ENCODE measurements at places on chromosomes 6 and 20.
A peak's percentile ranks its signal among the peaks of the same experiment; 100 is the strongest.

GRCh38 chr20:63183422-63184146 is 32.3 kb downstream of the YTHDF1 start:
- DNase-seq, result peak; percentile 80

- peak; percentile 33 for DNase-seq
Measured at GRCh38 chr6:36546308-36546919, 865 bp downstream of the STK38 start.

- DNase-seq, result no peak
Measured at GRCh38 chr20:35088231-35089145, 4.1 kb downstream of the TRPC4AP start.

DNA sequence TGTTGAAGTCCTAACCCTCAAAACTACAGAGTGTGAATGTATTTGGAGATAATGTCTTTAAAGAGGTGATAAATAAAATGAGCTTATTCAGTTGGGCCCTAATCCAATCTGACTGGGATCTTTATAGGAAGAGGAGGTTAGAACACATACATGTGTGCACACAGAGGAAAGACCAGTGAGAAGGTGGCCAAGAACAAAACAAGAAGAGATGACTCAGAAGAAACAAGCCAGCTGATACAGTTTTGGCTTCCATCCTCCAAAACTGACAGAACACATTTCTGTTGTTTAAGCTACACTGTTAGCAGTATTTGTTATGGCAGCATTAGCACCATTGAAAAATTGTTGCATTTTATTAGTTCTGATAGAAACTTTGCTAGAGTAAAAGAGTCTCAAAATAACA is 609.3 kb upstream of the IMPG1 start:
- no peak for DNase-seq

- DNase-seq, result no peak
Measured at GRCh38 chr6:100138346-100139022, 144.5 kb upstream of the MCHR2 start.

DNA sequence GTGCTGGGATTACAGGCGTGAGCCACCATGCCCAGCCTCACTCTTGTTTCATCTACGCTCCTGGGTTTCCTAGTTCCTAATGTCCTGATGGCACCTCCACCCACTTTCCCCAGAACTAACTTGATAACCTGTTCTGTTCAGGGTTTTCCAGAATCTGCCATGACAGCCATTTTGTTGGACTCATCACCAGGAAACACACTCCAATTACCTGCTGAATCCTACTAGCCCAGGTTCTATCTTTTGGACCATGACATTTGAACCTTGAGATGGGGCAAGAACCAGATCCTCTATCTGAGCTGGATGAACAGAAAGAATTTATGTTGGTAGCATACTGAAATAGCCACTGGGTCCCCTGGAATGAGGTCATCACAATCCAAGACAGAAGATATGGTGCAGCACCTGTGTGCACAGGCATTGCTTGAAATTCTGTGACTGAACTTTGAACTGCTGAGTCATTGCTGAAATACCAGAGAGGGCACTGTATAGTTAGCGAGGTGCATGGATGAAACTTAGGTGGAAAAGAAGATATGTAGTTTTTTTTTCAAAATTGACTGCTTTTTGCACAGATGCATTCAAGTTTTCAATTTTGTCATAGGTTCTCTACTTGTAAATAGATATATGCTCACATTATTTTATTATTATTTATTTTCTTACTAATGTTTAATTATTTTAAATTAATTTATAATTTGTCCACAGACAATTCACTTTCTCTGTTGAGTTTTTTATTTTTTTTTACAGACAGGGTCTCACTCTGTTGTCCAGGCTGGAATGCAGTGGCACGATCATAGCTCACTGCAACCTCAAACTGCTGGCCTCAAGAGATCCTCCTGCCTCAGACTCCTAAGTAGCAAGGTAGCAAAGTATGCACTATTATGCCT is 42.8 kb upstream of the TASP1 start:
- DNase-seq, result no peak

DNA sequence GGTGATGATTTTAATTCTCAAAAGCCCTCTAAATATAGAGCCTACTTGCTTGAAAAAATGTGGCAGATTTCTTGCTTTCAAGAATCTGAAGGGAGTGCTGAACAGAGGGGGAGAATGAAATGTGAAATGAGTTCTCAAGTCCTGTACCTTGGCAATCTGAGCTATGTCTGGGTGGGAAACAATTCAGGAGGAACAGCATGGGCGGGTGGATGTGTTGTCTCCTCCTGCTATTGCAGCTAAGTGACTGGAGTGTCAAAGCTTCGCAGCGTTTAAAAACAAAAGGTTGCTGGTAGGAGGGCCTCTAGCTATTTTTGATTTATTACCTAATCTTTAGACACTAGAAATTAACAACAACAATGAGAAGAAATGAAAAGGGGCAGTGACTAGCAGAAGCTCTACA is 102.5 kb upstream of the ARG1 start:
- DNase-seq, result no peak

DNA sequence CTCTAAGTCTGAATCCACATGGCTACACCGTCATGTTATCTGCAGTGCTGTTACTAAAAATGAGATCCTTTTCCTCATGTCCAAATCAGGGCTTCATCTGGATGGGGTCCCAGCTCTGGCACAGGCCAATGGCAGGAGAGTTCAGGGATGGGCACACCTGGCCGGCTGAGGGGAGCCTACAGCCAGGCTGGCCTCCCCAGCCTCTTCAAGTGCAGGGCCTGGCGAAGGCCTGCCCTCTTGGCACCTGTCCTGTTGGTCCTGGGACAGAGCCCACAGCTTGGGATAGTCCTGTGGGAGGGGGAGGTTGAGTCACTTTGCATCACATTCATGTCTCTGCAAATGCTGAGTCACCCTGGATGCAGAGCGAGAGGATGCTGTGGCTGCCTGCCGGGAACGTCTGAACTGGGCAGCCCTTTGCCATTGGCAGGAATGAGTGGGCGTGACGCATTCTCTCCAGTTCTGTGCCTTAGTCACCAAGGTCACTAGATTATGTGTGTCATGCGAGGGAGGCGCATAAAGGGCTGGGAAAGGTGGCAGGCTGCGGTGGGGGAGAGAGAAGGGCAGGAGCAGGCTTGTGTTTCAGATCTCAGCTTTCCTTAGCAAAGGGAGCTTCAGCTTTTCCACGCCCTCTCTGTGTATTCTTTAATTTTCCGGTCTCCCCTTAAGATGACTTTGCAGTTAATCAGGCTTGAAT is 223.2 kb upstream of the ECI2 start:
- DNase-seq, result peak; percentile 59

GRCh38 chr6:37745748-37746147 is 48.1 kb upstream of the MDGA1 start:
- DNase-seq, result no peak

DNA sequence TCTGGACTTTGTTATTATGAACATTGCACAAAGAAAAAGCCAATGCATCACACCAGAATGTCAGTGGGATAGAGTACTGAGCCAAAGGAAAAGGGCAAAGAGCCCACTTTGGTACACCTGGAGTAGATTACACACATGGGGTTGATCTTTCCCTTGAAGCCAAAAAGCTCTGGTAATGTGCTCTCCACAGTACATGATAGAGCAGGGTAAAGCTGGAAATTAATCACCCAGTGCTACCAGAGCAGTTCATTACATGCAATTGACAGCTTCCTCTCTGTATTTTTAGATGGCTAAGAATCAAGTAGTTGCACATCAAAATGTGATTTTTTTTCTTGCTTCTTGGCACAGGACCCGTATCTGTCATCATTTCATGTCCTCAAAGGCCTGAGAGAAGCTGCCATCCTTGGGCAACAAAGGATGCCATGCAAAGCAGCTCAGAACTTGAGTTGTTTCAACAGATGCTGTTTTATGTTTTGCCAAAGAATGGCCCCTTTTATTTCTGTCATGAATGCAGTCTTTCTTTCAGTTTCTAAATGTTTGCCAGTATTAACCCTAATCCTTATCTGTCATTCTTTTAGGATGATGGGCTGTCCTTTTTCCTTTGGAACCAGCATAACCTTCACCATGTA is 88.1 kb downstream of the HDGFL1 start:
- no peak for DNase-seq

DNA sequence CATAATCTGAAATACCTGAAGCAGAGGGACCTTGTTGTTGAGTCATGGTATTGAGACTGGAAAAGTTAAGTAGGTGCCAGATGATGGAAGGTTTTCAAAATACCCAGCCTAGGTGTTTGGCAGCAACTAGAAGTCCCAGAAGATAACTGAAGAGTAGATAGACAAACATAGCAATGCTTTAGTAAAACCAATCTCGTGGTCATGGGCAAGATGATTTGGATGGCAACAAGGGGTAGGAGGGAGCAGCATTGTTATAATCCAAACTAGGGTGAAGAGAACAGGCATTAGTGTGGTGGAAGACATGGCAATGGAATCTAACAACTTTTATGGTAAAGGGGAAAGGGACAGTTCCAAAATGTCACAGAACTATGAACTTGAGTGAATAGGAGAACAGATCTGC is 2.3 kb downstream of the FILIP1 start:
- DNase-seq, result no peak

DNA sequence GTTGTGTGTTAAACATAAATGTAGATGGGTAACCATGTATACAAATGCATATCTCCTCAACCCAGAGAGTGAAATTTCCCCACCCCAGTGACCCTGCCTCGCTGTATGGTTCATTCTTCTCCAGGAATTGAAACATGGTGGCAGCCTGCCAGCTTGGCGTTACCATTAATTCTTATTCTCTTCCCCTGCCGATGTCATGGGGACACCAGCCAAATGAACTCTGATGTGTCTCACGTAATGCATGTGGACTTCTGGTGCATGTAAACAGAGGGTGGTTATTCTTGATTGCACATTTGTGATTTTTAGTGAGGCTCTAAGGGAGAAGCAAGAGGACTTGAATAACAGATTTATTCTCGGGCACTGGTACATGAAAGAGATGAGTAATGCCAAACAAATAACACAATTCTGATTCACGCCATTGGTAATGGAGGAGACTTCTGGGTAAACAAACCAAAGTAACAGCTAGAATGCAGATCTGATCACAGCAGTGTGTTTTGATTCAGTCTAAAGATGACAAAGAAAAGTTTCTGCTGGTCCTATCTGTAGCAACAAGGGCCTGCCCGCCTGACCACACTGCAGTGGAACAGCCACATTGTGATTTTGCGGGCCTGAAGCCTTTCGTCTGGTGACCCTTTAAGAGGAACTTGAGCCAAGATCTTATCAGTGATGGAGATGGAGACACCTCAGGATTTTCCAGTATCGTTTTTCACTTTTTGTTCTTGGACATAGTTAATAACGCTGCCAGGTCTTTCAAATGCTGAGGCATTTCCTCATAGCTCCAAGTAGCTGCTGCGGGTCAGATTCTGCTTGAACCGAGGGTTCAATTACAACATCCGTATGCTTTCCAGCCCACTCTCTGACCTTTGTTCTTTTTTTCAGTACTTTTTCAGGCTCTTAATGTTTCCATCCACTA is 171.8 kb upstream of the AKAP12 start:
- no peak for DNase-seq

GRCh38 chr20:3812259-3812681 is 8.1 kb upstream of the AP5S1 start:
- DNase-seq, result no peak

DNA sequence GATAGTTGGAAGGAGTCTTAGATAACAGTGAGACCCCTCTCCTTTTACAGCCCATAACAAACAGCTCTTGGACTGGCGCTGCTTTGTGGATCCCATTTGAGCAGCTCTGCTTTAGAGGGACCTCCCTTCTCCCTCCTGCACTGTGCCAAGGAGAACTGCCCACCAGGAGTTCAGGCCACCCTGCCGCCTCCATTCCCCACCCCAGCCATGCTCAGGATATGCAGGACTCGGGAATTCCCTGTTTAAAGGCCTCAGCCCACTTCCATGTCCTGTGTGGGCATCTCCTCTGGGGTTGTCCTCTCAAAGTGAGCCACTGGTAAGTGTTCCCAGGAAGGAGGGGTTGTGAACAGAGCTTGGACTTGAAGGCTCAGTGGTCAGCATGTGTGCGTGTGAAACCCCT is 312.6 kb upstream of the RNF24 start:
- DNase-seq, result no peak

GRCh38 chr6:33391922-33392594 is 435 bp downstream of the KIFC1 start:
- peak; percentile 21 for DNase-seq

DNA sequence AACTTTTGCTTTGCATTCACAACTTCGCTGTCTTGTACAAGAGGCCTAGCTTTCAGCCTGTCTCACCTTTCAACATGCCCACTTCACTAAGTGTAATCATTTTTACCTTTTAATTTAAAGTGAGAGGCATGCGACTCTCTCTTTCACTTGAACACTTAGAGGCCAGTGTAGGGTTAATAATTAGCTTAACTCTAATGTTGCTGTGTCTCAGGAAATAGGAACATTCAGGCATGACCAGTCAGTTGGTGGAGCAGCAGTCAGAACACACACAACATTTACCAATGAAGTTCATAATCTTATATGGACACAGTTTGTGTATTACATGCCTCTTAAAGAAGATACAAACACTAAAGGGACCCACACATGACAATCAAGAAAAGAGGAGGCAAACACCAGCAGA is 47.6 kb downstream of the HTR1B start:
- no peak for DNase-seq

DNA sequence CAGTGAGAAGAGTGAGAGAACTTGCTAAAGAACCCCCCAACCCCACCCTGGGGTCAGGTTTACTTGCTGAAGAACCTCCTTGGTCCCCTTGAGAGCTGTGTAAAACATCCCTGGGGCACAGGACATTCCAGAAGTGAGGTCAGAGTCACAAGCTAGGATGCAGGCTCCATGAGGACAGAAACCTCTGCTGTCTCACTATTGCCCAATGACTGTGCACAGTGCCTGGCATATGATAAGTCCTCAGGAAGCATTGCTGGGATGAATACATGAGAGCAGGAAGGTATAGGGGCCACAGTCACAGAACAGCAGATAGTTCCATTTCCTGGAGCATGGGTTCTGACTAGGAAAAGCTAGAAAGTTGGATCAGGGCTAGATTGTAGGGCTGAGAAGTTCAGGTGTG is 18.4 kb downstream of the NT5E start:
- DNase-seq, result no peak

DNA sequence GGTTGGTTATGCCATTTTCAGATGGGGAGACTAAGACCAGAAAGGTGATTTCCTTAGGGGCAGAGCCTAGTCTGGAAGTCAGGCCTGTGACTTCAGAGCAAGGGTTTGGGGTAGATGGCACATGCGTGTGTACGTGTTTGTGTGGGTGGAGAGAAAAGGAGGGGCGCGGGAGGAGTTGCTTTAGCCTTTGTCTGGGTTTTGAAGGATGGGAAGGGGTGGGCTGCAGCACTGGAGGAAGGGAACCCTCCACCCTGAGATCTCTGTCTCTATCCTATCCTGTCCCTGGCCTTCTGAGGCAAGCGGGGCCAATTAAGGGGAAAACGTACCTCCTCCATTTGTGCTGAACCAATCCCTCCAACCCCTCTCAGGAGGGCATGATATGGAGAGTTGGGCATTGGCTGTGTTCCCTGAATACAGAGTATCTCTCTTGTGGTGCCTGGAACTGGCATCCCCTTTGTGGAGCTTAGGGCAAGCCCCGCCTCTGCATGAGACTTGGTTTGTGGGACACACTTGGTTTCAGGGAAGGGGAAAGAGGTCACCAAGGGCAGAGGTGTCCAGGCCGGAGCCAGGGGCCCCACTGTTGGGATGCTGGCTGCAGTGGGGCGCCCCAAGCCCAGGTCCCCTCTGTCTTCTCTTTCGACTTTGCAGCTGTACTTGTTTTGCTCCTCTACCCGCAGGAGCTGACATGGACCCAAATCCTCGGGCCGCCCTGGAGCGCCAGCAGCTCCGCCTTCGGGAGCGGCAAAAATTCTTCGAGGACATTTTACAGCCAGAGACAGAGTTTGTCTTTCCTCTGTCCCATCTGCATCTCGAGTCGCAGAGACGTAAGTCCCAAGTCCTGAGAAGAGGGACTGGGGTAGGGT is at the start of gene DBNDD2:
DBNDD2 (plus strand) TSS at position 507 of the 863 bp plus-strand sequence; CDS start at position 686, 179 bp downstream.
- DNase-seq, result no peak
